ENCODE measurements at places on chromosomes 2 and 18. TPM values are rescaled to one million over a fixed set of nuclear protein-coding genes. Genes with fewer than 3 reads are reported as not detected.

GRCh38 chr2:172092716-172093415 is 7.6 kb downstream of the DLX1 start:
- no peak for DNase-seq

- no peak for DNase-seq
These were observed 370.3 kb upstream of the LINC00305 start for GRCh38 chr18:64519201-64519600.

- DNase-seq = no peak
These were observed 280.4 kb upstream of the SESTD1 start for GRCh38 chr2:179545024-179545423.

DNA sequence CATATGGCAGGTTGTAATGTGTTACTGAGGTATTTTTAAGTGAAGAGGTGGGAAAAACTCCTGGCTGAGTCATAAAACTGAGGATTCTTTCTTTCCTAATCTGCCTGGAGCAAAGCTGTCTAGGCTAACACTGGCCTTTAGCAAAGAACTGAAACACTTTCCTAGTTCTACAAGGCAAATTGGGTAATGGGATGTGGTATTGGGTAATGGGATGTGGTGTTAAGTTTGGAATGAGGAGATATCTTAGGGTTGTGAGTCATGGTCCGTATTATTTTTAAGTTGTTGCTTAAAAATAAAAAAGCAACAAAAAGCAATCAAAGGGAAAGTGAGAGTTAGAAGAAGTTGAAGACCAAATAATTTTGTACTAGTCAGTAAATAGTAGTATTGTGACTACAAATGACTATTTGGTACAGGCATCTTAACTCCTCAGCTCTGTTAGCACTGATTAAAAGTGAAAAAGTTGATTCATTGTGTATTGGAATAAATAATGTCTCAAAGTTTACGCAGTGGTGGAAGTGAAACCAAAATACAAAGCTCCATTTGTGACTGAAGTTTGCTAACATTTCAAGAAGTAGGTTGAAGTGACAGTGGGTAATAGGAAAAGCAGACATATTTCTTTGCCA is 216.8 kb downstream of the CAMKMT start:
- DNase-seq = no peak

Gene SCN1A
- not detected for total RNA-seq

Gene RBM44
- total RNA-seq = 2.4 TPM

Gene TSPYL6
- not detected for total RNA-seq

Gene DHRS9
- 5.9 TPM for total RNA-seq
